Activated naive CD8-positive, alpha-beta T cell treated with anti-CD3 and anti-CD28 coated beads, Interleukin-2, amount 50 U/mL, for 24 hours (primary cell): ENCODE measurements at places on chromosomes 7 and 10.

- DNase-seq = no peak
Measured at GRCh38 chr7:40866601-40867000, 731.8 kb downstream of the SUGCT start.

DNA sequence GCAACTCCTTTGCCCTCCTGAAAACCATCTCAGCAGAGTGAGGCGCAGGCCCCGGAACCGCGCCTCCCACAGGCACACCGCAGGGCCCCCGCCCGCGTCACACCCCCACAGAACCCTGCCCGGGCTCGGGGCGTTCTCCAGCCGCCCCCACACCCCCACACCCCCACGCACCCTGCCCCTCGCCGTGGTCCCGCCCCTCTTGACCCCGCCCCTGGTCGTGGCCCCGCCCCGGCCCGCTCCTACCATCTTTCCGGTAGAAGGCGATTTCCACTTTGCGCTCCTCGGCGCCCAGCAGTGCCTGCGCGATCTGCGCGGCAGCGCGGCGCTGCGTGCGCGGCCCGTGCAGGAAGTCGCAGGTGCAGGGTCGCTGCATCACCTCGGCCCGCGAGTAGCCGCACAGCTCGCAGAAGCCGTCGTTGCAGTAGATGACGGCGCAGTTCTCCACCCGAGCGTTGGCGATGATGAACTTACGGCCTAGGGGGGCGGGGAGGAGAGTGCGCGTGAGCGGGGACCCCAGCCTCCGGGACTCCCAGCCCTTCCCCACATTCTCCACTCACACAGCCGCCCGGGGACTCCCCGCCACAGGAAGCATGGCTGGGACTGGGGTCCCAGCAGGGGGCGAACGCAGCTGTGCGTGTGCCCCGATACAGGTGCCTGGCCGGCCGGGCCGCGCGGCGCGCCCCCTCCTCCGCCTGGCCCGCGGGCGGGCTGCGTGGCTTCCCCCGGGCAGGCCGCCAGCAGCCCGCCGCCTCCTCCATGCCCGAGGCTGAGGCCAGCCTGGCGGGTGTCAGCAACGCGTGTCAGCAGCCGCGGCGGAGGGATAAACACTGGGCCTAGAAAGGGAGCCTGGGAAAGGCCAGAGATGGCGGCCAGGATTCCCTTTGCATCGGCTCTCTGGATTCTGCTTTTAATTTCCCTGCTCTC is 3.4 kb downstream of the KCNH2 start:
- DNase-seq = peak; percentile 69

DNA sequence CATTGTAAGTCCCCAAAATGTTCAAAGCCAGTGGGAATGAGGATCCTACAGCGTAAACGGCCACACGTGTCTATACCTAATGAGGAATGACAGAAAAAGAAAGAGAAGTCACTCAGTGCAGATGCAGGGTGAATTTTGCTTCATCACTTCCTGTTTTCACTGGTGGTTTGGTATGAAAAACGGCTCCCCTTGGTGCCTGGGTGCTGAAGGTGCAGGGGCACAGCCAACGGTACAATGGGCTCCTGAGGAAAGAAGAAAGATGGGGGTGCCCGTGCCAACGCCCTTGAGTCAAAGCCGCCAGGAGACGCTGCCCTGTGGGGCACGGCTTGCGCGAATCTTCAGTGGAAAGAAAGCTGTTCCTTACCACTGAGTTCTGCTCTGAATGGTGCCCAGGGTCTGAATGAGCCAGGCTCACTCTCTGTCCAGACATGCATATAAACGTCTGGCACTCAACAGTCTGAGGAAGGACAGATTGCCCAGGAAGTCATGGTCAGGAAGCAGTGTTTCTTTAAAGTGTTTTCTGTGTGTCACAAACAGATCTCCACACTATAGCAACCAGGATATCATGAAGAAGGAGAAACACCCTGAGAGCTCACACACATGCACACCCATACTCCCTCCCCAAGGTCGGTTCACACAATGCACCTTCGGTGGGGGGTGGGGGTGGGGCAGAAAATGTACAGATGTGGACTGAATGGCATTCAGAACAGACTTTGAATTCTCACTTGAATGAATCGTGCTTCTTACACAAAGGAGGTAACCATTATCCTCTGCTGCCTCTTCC is 105.8 kb downstream of the ELMO1 start:
- DNase-seq = peak; percentile 66

DNA sequence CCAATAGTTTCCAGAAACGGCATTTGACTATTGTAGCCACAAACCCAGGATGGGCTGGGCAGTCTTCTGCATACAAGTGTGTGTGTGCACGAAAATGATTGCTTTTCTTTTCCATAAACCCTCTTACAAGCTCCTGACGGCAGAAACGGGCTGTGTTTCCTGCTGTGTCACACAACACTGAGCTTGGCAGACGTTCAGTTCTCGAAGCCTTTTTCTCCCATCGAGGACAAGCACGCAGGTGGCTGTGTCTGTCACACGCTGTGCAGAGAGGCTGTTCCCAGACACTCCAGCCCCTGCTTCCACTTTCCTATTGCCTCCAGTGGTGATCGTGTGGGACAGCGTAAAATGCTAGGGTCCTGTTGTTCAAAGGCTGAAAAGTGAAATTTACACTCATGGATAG is 32.1 kb downstream of the RBAK start:
- no peak for DNase-seq

DNA sequence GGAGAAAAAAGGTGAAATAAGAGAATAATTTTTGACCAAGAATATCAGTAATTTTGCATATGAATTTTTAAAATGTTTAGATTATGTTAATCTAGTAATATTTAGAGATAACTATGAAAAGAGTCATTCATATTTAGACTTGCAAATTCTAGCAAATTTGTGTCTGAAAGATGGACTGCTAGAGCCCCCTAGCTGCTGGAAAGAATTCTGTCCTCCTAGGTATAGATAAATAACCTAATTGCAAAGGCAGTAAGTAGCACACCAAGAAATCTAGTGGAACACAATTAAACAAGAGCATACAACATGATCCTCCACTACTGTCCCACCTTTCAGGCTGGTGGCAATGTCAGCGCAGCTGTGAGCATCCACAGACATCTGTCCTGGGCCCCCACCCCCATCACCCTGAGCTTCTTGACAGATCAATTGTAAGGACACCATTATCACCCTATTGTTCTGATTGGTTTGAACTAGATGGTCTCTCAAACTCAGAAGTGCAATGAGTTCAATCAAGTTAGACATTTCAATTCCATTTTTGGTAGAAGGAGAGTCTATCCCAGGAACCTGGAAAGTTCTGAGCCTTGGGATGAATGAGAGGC is 15.0 kb upstream of the GFRA1 start:
- DNase-seq = no peak

GRCh38 chr7:132420527-132420926 is 155.7 kb downstream of the PLXNA4 start:
- no peak for DNase-seq
